ENCODE measurements at places on chromosomes 7 and 10.

GRCh38 chr10:43854007-43854406, 205.3 kb upstream of the ZNF32 start:
- DNase-seq, result peak; percentile 83

DNA sequence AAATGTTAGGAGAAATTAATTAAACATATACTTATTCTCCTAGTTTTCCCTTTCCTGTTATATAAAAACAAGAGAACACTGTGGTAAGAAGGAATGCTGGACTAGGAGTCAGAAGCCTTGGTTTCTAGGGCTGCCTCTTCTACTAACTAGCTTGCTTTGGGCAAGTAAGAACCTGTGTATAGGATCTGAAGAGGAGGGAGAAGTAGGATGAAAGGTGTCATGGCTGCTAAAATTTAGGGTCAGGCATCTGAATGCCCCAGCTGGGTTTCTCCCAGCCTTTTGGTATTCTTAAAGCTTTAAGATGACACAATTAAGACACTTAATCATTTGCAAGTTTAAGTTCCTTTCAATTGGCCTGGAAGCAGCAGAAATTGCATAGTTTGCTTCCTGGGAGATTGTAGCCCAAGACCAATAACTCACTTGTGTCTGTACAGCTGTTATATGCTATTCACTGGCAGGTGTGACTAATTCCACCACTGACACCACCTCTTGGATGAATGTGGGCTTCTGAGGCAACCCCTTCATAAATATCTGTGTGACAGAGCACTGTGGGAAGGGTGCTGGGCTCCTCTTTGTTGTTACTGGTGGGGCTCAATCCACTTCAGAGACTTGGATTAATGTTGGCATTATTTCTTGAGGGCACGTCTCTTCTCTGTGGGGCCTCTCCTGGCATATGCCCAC, 137.2 kb downstream of the LRMDA start:
- no peak for DNase-seq

- no peak for DNase-seq
These were observed 1095.9 kb downstream of the REEP3 start for GRCh38 chr10:64617085-64617484.

GRCh38 chr7:112116894-112117293, 89.3 kb downstream of the DOCK4 start:
- no peak for DNase-seq

DNA sequence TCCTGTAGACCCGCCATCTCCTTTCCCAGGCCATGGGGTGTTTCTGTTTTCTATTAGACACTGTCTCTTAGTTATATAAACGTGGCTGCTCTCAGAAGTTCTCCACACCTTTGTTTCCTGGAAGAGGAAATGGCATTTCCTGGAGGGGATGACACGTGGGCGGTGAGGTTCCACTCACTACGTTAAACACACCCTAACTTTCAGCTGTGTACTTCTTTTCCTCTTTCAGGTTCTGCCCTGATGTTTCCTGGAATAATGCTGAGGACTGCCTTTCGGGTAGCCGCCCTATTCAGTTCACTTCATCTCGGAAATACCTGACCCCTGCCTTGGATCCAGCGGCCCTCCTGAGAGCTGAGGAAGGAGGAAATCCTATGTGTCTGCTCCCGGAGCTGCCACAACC, 3.4 kb upstream of the PRKCQ start:
- no peak for DNase-seq

DNA sequence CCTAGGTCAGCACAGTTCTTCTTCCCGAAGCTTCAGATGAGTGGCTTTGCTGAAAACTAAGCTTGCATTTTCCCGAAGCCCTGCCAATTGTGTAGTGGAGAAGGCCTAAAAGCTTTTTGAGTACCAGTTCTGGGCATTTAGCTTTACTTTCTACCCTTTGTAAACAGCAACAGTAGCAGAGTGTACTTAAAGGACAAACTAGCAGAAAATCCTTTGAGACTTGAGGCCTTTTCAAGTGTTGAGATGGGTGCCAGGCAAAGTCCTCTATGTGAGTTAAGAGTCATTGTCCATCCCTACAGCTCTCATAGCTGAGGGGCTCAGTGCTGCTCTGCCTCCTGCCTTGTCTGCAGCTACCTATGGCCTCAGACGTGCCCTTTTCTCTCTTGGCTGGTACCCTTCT, 368.2 kb downstream of the CCSER2 start:
- DNase-seq, result no peak

DNA sequence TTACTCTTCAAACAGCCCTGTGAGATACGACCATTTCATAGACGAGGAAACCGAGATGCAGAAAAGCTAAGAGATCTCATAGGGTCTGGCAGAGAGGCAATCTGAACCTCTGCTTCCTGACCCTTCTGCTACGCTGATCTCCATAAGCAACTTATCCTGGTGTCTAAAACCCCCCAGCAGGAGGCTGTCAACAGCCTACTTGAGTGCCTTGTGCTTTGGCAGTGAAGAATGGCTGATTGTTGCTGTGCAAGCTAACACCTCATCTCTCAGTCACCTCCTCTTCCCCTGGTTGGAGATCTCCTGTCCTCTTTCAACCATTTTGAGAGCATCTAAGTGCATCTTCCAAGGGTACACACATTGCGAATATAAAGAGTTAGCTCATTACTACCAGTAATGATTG, 86.2 kb downstream of the AOAH start:
- DNase-seq, result no peak

DNA sequence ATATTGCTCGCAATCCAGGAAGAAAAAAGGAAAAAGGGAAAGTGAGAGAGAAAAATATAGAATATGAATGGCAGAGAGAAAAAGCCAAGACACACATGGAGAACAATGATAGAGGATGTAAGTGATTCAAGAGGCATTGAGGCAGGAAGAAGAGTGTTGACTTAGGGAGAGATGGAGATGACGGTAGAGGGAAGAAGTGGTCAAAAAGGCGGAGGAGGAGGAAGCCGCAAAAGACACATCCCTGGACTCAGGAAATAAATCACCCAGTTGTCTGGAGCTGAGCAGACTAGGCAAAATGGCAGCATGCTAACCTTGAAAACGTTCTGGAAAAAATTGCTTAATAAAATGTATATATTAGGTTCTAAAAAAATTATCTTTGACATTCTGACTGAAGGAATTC, 17.7 kb upstream of the GPR37 start:
- DNase-seq, result no peak

- no peak for DNase-seq
These were observed 82.8 kb upstream of the NPY start for GRCh38 chr7:24201226-24201625.

DNA sequence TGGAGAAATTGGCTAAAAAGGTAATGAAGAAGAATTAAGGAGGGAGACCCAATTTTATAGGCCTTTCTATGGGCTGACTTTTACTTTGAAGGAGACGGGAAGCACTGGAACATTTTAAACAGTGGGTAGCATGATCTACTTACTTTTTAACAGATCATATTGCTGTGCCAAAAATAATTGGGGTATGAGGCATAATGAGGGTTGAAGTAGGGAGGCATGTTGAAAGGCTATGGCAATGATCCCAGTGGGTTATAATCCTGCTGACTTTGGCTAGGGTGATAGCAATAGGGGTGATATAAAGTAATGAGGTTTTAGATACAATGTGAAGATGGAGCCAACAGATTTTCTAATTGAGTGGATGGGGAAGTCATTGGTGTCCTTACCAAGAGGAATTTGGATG, 73.2 kb downstream of the GPR37 start:
- DNase-seq, result peak; percentile 11

- peak; percentile 83 for DNase-seq
These were observed 90.1 kb downstream of the NPSR1 start for GRCh38 chr7:34747867-34748727.

GRCh38 chr10:108616559-108617285, 1306.6 kb downstream of the XPNPEP1 start:
- DNase-seq, result peak; percentile 6

Measured in AG08395 (cell line).